Activated CD4-positive, alpha-beta T cell treated with anti-CD3 and anti-CD28 coated beads, Interleukin-2, amount 50 U/mL, for 48 hours (primary cell): ENCODE measurements at places on chromosomes 7 and 10.

DNA sequence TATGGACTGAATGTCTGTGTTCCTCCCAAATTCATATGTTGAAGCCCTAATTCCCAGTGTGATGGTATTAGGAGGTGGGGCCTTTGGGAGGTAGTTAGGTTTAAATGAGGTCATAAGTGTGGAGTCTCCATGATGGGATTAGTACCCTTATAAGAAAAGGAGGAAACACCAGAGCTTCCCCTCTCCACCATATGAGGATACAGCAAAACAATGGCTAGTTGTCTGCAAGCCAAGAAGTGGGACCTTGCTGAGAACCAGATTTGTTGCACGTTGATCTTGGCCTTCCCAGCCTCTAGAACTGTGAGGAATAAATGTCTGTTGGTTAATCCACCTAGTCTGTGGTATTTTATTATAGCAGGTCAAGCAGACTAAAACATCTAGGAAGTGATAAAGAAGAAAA is 102.2 kb downstream of the AHCYL2 start:
- no peak for DNase-seq

- DNase-seq = no peak
These were observed 11.1 kb downstream of the YWHAG start for GRCh38 chr7:76347710-76348109.

- DNase-seq = no peak
These were observed 34.0 kb downstream of the SMKR1 start for GRCh38 chr7:129536323-129536722.

GRCh38 chr10:23316406-23316805 is 28.2 kb downstream of the C10orf67 start:
- DNase-seq = no peak

GRCh38 chr7:159071260-159071659 is 73.4 kb downstream of the VIPR2 start:
- DNase-seq = no peak

DNA sequence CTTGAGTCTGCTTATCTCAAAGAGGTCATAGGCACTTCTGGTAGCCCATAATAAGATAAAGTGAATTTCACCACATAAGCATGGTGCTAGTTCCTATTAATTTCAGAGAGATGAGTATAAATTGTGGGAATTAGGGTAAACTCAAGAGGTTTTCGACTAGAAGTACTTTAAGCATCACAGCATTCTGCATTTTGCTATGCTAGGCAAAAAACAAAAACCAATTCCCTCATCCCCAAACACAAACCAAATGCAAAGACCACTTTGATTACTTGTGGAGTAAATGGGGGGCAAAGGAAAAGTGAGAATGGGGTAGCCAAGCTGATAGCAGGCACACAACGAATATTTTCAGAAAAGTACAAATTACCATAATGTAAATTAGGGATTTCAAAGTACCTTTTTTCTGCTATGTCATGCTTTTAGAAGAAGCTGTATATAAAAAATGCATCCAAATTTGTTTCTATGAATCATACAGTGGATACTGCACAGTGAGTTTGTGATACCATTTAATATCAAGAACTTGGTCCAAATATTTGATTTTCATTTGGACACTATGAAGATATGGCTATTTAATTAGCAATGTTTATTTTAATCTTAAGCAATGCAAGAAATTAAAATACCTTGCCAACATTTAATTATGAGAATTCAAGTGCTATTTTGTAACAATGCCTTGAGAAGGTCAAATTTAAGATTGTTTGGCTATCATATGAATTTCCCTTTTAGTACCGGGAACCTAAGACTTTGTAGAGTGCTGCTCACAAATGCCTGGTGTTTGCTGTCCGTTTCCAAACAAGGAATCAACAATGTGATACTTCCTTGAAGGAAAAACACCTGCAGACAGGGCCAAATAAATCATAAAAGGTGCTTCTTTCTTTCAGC is 455.5 kb downstream of the PHTF2 start:
- DNase-seq = no peak

DNA sequence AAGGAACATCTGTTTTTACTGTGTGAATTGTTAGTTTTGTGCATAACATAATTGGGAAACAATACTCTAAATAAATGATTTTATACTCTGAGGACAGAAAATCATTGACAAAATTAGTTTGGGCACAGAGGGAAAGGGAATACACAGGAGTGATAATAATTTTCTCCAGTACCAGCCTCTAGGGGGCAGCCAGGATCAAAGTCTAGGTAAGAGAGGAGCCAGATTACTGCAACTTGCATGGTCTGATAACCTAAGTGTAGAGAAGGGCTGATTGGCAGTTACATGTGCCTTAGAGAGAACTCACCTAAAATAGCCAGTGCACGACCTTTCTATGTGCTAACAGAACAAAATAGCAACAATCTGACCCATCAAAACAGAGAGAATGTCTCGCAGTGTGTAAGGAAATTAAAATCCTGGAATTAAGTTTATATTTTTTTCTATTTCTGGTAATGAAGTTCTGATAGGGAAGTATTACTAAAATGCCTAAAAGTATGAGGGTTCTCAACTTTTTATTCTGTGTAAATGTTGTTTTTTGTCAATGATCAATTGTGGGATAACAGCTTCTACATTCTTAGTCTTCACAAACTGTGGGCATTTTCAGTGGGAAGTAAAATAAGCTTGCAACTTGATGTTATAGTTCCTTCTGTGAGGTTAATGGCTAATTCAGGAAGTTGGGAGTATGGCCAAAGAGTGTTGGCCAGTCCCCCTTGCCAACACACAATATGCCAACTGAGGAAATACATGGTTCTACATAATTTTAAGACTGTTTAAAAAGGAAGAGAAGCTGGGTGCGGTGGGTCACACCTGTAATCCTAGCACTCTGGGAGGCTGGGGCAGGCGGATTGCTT is 66.4 kb downstream of the EXOC6 start:
- peak; percentile 64 for DNase-seq

GRCh38 chr10:20552382-20552781 is 344.7 kb downstream of the NEBL start:
- no peak for DNase-seq

- DNase-seq = no peak
These were observed 158.6 kb upstream of the CHRM2 start for GRCh38 chr7:136709876-136710275.

GRCh38 chr7:896346-897075 is 20.2 kb downstream of the GET4 start:
- DNase-seq = no peak

DNA sequence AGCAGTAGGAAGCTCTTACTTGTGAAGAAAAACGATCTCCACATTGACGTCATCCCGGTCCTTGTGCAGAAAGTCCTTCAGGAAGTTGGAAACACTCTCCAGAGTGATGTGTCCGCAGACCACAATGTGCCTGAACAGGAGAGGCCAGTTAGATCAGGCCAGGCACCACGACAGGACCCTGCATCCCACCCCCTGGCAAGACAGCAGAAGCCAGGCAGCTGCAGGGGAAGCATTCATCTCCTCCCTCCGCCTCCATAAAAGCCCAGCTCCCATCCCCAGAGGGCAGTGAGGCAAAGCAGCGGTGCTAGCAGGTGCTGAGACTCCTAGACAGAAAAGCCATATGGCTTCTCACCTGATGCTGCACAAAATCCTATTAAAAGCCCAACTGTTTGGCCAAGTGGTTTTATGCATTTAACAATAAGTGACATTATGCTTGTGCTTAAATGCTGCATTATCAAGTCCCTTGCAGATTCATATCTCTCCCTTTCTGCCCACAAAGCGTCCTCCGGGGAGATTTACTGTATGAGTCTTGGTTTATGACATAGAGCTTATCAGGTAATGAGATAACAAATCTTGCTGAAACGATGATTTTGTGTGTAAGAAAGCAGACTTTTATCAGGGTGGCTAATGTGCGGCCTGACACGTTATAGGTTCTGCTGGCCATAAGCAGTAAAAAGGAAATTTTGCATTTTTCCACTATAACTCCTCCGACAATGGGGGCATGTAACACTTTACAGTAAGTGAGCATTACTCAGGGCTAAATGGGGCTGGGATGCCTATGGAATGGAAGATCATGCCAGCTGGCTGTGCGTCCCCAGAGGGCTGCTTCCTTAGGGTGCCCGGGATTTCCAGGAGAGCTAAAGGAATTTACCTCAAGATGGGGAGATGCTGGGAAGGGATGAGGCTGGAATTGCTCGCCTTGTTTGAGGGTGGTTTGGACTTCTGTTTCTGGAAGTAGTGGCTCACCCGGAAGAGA is 546.9 kb downstream of the KCNMA1 start:
- no peak for DNase-seq

DNA sequence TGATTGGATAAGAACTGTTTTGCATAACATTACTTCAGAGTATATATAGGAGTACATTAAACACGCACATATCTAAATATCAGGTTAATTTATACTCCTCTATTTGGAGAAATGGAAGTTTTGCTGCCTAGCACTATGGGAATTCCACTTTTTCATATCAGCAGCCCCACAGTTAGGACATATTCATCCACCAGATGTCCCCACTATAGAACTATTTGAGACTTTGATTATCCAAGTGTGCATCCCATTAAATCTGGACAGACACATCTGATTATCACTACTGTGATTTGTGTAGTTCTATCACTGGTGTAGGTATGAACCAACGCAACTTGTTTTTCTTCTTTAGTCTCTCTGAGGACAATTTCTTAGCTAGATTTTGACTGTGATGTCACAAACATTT is 345.7 kb downstream of the THSD7A start:
- DNase-seq = no peak

DNA sequence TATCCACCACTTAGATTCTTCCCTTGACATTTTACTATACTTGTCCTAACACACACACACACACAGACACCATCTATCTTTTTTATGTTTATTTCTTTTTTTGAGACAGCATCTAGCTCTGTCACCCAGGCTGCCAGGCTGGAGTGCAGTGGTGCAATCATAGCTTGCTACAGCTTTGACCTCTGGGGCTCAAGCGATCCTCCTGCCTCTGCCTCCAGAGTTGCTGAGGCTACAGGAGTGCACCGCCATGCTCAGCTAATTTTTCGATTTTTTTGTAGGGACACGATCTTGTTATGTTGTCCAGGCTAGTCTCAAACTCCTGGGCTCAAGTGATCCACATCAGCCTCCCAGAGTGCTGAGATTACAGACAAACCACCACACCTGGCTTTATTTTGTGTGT is 16.7 kb downstream of the WIPI2 start:
- no peak for DNase-seq

DNA sequence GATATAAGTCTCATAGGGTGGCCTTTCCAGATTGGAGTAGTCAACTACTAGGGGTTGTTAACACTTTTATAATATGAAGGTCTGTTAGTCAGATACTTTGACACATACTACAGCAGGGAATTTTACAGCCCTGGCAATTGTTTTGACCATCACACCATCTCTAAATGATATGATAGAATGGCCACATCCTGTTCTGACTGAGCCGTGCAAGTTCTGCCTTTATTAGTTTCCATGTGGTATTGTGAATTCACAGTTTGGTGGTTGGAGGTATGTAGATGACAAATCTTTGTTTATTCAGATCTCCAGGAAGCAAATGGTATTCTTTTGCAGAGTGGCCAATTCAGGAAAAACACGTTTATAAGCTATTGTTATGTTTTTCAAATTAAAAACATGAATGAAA is 83.0 kb downstream of the NRG3 start:
- DNase-seq = no peak

DNA sequence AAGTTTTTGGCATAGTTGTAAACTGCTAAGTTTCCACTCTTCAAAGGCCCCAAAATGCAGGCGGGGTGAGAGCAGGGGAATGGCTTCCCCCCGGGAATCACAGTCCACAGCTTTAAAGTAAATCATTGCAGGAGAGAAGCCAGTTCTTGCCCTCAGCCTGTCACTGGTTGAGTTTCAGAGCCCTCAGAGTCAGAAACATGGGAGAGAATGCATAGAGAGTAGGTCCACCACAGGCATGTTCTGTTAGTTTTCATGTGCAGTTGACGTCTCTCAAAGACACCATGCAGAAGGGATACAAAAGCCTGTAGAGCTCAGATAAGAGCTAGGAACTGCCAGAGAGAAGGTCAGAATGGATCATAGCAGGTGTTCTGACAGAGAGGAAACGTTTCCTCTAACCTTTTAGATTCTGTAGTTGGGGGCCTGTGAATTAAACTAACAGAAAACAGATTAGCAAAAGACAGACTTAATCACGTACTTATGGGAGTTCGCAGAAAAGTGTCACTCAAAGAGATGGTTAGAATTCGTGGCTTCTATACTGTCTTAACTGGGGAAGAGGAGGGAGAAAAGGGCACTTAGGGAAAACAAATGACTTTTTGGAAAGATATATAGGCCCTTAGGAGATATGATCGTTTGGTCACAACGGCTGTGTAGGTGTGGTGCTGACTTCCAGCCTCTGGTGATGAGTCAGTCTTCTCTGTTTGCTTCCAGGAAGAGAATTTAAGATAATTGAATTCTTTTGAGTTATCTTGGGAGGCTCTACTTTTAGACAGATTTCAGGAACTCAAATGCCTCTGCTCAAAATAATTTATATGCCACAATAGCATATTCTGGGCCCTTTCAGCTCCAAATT is 48.0 kb upstream of the MSRB2 start:
- DNase-seq = no peak

- DNase-seq = no peak
These were observed 20.8 kb downstream of the VSIR start for GRCh38 chr10:71752391-71753090.

DNA sequence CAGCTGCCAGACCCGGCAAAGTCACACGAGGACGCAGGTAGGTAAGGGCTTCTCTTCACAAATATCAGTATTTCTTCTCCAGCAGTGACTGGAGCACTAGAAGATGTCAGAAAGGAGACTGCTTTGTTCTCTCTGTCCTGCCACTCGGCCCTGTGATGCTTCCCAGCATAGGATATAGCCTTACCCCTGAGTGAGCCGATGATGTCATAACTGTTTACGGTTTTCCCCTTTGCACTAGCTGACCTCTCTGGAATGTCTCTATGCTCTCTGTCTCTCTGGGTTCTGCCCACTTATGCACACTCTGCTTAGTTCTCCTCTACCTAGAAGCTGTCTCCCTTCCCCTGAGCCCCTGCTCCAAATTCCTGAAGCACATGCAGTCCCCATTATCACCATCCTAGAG is 167.5 kb upstream of the PODXL start:
- DNase-seq = no peak

- no peak for DNase-seq
These were observed 1061.4 kb downstream of the TYW1 start for GRCh38 chr7:68058014-68058413.

DNA sequence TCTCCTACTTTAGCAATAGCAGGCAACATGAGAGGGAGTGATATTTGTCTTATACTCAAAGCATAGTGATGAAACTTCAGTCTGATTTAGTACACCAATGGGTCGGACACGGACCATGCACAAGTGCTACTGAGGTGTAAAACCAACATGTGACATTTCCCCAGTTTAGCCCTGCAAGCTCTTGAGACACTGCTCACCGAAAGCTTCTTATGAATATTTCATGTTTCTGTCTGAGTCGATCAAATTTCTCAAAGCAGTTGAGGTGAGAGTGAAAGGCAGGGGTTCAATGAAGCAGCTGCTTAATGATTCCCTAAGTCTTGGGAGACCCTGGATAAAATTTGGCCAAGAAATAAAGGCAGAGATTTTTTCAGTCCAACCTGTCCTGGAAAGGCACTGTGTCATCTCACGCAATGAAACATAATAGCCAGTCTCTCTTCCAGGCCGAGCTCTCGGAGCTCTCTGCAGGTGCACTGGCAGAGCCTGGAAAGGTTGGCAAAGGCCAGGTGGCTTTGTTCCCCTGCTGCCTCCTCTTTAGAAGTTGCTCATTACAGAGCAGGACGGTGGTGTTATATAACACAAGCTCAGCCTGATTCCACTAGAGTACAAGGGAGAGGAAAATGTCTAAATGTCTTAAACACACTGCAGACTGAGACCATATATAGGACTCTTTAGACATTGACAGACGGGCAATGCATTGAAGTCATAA is 33.9 kb upstream of the XPNPEP1 start:
- DNase-seq = no peak

GRCh38 chr10:33134011-33134751 is 176.2 kb upstream of the ITGB1 start:
- DNase-seq = peak; percentile 71
